SJSA1 (cell line): ENCODE measurements at places on chromosomes 13 and 19. TPM values are rescaled to one million over a fixed set of nuclear protein-coding genes. Genes with fewer than 3 reads are reported as not detected.

PABPC3 gene
- total RNA-seq = 0.06 and 0.08 TPM in 2 replicates

- no peaks in the 10 kb centered on the region for H3K36me3 ChIP-seq
- no peak overlapping the region for H3K4me3 ChIP-seq
- no peaks in the 10 kb centered on the region for H3K4me1 ChIP-seq
- no peak for DNase-seq
- H3K27me3 ChIP-seq = no peaks in the 10 kb centered on the region
Measured at GRCh38 chr13:50284540-50284939, 269.3 kb downstream of the KCNRG start.

- no peak overlapping the region for H3K27ac ChIP-seq
- H3K27me3 ChIP-seq = no peaks in the 10 kb centered on the region
- H3K36me3 ChIP-seq = no peaks in the 10 kb centered on the region
Measured at GRCh38 chr13:94119360-94119936, 360.0 kb downstream of the DCT start.

BRD4 gene
- 14.5 and 15.8 TPM in 2 replicates for total RNA-seq

DNA sequence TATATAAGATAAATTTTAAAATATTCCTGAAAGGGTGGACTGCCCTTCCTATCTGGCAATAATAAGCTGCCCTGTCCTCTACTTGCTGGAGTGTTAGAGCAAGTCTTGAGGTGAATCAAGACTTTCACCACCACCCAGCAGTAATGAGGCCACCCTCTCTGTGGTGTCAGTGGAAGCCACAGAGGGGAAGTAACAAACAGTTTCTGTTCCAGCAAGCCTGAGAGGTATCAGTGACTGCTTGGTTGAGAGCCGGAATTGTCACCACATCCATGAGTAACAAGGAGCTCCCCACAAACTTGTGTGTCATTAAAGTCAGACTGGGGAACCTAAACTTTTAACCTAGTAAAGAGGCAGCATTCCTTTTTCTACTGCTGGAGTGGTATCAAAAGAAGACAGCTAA lies 532.7 kb upstream of the SPRY2 start:
- no peak overlapping the region for H3K27ac ChIP-seq
- DNase-seq = peak; percentile 69
- peaks cover 30% of the 10 kb centered on the region for H3K4me1 ChIP-seq
- no peaks in the 10 kb centered on the region for H3K36me3 ChIP-seq

CEACAM6 gene
- total RNA-seq = not detected in 2 replicates

RFPL4A gene
- not detected in 2 replicates for total RNA-seq
